Kidney epithelial cell (primary cell): ENCODE measurements at places on chromosomes 11 and 22.

DNA sequence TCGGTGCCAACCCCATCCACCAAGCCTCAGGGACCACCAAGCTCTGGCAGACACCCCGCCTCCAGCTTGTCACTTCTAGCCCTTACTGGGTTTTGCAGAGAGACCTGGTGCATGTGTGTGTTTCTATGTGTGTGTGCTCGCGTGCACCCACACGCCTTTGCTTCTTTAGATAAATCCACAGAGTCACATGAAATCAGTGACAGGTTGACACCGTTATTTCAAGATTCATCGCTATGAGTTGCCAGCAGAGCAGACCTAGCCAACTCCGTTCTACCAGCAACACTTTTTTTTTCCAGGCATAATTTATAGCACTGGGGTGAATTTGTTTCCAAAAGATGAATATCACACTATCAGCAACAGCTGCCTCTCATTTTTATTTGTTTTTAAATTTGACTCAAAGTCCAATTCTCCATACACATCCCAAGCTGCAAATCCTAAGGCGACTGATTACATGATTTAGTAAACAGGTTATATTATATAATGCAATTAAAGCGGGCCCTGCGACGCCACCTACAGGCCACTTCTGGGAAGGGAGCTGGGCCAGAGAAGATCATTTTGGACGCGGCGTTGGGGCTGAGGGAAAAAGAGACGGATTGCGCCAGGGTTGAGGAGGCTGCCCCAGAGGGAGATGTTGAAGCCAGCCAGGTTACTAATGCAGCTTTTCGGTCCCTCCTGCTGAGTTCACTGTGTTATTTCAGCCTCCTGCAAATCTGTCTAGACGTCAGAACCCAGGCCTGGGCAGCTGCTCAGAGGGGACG lies 150.5 kb downstream of the FEZ1 start:
- no peak for DNase-seq

- DNase-seq, result no peak
Measured at GRCh38 chr11:125569915-125570621, 791 bp downstream of the EI24 start.

GRCh38 chr22:45577746-45578523 lies 75.3 kb downstream of the FBLN1 start:
- DNase-seq, result no peak

DNA sequence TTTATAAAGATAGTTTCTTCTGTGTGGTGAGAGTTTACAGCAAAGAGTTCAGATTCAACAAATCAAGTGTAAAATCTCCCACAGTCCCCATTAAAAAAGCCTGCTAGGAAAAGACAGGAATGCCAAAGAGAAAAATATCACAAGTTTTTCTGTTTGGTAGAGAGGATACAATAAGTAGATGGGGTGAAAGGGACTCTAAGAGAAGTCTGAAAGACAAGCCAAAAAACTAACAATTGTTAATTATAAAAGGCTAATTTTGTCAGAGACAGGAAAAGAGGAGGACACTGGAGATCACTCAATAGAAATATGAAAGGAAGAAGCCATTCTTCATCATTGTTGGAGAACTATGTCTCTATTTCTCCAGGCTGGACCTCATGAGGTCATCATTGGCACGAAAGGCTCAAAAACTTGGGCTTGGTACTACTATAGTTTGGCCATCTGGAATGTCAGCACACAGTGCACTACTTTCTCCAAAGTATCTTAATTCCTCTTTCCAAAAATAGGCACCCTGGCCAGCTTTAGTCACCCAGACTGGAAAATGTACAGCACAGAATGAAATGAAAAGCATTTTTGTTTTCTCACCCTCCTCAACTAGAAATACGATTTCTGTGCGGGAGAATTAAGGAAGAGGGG lies 531 bp upstream of the SOX6 start:
- DNase-seq, result no peak

- DNase-seq, result no peak
Measured at GRCh38 chr11:93123351-93123898, 74.4 kb downstream of the SLC36A4 start.

- no peak for DNase-seq
Measured at GRCh38 chr11:17612221-17613188, 65.4 kb downstream of the OTOG start.

- no peak for DNase-seq
Measured at GRCh38 chr22:44437216-44438055, 60.6 kb downstream of the RTL6 start.

- DNase-seq, result no peak
Measured at GRCh38 chr11:100689141-100689540, 2.1 kb downstream of the ARHGAP42 start.

GRCh38 chr11:79864882-79865281 lies 424.1 kb upstream of the TENM4 start:
- DNase-seq, result no peak

DNA sequence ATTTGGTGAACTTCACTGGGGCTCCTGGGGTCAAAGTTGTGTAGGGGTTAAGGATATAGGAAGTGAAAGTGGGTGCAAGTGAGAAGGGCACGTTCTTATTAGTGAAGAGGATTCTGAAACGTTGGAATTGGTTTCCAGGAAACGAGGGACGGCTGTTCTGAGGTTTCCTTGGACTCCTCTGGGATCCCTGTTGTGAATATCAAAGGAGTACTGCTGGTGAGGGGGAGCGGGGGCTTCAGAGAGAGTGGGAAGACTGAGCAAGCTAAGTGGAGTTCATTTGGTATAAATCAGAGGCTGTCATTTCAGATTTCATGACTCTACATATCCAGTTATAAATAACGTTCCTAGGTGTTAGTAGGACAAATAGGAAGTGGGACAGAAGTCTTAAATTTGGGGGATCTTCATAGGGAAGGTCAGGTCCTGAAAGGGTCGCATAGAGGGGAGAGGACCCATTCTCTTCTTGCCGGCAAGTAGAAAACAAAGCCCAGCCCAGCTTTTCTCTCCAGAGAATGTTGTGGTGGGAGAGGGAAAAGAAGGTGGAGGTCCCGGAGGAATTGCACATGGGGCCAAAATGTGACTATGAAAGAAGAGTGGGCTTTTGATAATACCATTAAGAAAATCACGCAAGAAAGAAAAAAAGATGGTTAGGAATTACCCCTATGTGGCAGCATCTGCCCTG lies 1.1 kb upstream of the NELL1 start:
- no peak for DNase-seq

- no peak for DNase-seq
Measured at GRCh38 chr22:25644122-25644521, 79.6 kb downstream of the GRK3 start.

DNA sequence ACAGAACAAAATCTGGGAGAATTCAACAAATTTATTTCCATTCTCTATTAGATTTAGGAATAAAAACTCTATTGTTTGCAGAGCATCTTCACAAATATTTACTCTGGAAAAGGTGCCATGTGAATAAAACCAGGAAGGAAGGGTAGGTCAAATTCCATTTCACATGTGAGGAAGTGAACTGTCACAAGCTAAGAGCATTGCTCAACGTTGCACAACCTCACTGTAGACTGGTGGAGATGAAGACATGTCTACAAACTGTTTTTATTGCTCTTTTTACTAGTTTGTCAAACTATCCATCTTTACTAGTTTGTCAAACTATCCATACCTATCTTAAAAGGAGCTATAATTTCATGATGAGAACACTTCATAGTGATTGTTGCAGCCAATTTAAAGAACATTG lies 236.4 kb downstream of the CNTN5 start:
- DNase-seq, result no peak

- no peak for DNase-seq
Measured at GRCh38 chr22:41238570-41239442, 1.9 kb downstream of the CHADL start.

- no peak for DNase-seq
Measured at GRCh38 chr22:36900225-36900624, 13.2 kb upstream of the CSF2RB start.
